ENCODE measurements at places on chromosomes 11 and 22.

DNA sequence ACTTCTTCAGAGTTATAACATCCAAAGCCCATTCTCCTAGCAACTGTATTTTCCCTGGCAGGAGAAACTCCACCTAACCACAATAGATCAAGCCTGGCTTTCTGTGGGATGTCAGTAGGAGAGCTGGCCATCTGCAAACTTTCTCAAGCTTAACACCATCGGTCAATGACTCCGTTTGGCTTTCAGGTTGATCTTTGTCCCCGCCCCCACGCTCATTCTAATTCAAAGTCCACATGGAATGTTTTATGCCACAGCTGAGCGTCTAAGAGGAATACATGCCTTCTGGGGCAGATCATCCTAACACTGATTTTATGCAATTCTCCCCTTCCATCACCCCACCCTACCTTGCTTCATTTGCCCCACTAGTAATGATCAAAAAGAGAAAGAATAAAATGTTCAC, 4.8 kb downstream of the GVQW3 start:
- no peak for DNase-seq

DNA sequence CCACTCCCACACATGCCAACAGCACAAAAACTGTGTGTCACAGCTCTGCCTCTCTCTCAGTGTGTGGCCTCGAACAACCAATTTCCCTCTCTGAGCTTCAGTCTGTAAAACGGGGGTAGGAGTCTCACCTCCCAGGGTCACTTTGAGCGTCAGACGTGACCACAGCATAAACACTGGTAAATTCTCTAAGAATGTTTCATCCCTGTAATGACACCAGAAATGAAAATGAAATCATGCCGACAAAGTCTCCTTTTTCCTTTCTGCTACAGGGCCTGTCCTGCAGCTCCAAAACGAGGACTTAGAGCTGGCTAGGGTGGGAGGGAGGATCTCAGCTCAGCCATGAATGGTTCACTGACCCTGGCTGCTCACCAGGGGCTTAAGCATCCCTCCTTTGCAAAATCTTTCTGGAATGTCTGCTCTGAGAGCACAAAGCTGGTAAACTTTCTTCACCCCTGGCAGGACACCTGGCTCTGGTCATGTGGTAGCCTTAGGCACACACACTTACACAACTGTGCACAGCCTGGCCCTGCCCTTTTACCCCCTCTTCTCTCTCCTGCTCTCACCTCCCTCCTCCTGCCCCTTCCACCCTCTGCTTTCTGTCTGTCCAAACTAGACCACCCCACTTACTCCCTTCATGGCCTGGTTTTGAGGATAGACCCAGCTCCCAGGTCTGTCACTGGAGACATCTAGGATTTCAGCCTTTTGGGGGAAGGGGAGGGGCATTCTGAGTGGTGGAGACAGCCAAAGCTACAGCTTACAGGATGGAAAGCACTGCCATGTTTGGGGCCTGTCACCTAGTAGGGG, 12.3 kb upstream of the TSKU start:
- DNase-seq, result no peak

DNA sequence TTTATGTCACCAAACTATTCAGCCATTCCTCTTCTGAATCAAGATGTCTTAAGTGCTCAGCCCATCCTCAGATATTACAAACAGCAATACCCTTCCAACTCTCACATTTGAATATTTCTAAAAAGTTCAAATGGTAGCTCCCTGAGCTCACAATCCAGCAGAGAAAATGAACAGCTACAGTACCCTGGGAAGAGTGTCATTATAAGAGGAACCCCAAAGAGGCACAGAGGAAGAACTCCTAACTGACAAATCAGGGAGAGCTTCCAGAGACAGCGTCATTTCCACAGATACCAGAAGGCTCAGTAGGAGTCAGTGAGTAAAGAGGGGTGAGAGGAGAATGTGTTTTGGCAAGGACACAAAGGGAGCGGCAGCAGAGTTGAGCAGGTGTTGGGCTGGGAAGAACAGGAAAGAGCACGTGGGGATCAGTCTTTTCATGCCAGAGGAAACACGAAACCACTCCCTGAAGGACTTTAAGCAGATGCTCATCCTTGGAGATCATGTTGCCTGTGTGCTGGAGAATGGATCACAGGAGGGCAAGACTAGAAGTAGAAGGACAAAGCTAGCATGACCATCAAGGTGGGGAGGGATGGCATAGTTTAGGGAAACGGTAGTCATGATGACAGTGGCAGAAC, 4.3 kb downstream of the CLTCL1 start:
- DNase-seq, result no peak

DNA sequence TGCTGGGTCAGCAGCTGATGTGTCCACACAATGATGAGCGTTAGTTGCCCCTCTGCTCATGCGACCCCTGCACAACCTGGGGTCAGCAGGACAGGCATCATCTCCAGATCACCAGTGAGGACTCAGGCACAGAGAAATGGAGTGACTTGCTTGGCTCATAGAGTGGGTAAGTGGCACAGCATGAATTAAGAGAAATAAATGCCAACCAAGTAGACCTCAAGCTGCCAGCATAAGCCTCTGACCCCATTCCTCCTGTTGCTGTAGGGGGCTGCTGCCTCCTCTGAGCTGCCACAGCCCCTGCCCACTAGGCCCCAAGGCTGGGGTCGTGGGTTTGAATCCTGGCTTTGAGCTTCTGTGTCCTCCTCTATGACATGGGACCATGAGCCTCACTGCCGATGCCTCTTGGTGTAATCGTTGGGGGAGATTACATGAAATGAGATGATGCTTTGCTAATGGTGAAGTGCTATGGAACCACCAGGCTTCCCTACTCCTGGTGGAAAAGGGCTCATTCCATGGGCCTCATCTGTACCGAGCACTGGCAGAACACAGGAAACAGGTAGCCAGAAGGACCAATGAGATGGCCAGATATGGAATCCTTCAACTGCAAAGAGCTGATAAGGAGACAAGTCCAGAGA, 33.6 kb downstream of the LRRC32 start:
- no peak for DNase-seq

DNA sequence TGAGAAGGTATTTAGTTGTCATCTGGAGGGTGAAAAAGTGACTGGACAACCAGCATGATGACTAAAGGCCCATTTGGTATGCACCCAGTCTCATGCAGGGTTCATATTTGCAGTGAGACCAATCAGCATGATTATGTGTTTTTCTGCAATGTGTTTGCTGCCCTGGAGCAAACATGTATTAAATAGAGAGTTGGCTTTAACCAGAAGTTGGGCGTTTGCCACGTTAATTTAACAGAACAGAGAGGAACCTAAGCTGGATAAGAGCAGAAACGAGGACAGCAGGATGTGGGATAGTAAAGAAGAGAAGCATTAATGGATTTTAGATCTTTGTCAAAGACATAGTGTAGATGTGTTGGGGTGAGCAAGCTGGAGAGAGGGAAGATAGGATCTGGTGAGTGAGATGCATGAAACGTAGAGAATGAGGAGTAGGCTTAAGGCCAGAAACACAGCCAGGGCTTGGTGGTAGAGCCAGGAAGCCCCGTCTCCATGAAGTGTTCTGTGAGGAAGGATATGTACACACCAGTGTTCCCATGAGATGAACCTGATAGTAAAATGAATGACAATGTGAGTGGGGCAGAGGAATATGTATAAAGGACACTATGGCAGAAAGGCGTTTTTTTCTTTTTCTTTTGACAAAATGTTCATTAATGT, 164.0 kb upstream of the PDGFD start:
- no peak for DNase-seq

GRCh38 chr11:43953521-43953920, 11.1 kb downstream of the C11orf96 start:
- no peak for DNase-seq

GRCh38 chr11:119491753-119492510, 69.0 kb upstream of the THY1 start:
- DNase-seq, result no peak

GRCh38 chr11:74754507-74755252, 6.0 kb downstream of the RNF169 start:
- DNase-seq, result no peak

Data from activated CD4-positive, CD25-positive, alpha-beta regulatory T cell treated with anti-CD3 and anti-CD28 coated beads, Interleukin-2, amount 50 U/mL, for 16 hours (primary cell).